Suprapubic skin (tissue), 4 donors: ENCODE measurements at places on chromosomes 2 and 18.

GRCh38 chr2:231370749-231371429 lies 24.6 kb upstream of the B3GNT7 start:
- H3K36me3 ChIP-seq: no peaks in the 10 kb centered on the region
- no peaks in the 10 kb centered on the region for H3K27me3 ChIP-seq
- no peak for DNase-seq
- no peak overlapping the region for H3K4me3 ChIP-seq
- H3K27ac ChIP-seq: no peak overlapping the region
- no peaks in the 10 kb centered on the region for H3K4me1 ChIP-seq

DNA sequence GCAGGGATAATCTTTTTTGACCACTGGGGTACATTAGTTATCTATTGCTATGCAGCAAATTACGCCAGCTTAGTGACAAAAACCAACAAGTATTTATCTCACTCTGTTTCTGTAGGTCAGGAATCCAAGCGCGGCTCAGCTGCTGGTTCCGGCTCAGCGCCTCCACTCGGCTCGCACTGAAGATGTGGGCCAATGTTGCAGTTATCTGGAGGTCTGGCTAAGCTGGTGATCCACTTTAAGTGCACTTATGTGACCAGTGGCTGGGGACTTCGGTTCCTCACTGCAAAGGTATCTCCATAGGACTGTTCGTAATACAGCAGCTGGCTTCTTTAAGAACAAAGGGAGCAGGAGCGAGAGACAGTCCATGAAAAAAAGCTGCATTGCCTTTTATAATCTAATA lies 591.9 kb downstream of the TMEM182 start:
- H3K4me3 ChIP-seq: no peak overlapping the region
- no peaks in the 10 kb centered on the region for H3K36me3 ChIP-seq
- no peak for DNase-seq
- H3K27me3 ChIP-seq: no peaks in the 10 kb centered on the region
- H3K4me1 ChIP-seq: no peaks in the 10 kb centered on the region
- H3K27ac ChIP-seq: no peak overlapping the region

- no peaks in the 10 kb centered on the region for H3K27me3 ChIP-seq
- no peak for DNase-seq
- H3K4me3 ChIP-seq: no peak overlapping the region
- peaks cover 36% of the 10 kb centered on the region for H3K4me1 ChIP-seq
These were observed 125.3 kb downstream of the ANTXR1 start for GRCh38 chr2:69138247-69138772.

DNA sequence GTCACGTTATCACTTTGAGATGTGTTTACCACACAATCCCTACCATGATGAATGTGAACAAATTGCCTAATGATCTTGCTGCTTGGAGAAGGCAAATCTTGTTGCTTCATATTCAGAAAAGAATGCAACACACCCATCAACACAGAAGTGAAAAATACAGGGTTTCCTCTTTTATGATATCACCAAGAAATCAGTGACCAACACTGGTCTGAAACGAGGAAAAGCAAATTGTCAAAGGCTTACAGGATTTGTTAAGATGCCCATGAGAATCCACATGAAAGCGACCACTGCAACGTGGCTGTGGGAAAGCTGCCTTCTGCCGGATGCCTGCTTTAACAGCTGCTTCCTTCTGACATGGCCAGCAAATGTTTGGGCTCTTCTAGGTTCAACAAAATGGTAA lies 397.6 kb upstream of the LRATD1 start:
- DNase-seq: no peak
- H3K27me3 ChIP-seq: no peaks in the 10 kb centered on the region
- no peak overlapping the region for H3K4me3 ChIP-seq
- H3K4me1 ChIP-seq: no peaks in the 10 kb centered on the region
- no peaks in the 10 kb centered on the region for H3K36me3 ChIP-seq

DNA sequence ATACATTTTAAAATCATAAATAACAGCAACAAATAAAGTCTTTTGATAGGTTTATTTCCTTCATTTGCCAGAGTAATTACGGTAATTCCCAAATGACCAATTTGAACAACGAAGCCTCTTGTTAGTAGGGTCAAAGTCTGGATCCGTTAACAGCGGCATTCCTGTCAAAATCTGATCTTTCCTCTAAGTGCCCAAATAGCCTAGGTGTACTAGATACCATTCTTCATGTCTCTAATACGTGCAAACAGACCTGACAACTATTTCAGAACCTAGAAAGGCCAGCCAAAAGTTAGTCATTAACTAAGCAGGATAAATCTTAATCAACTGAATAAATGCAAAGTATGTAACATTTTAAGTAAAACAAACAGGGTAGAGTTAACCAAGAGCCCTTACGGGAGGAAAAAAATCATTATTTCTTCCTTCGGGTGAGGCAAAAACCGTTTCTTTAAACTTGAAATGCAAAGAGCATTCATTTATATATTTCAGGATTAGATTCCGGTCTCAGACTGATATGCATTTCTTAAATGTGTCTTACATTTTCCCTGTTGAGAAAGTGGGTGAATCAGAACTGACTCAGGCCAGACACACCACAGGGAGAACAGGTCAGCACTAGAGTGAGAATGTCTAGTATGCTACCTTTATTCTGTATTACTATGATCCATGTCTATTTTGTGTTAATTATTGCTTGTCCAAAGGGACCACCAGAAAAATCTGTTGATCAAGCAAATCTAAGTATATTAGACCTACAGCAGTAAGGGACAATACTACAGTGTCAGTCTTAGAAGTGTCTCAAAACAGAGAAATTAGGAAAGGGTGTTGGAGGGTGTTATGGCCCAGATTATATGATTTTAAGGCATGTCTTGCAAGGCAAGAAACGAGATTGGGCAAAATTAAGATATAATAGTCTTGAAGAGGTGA lies 141.5 kb upstream of the NDUFV2 start:
- no peaks in the 10 kb centered on the region for H3K36me3 ChIP-seq
- no peak for DNase-seq
- no peaks in the 10 kb centered on the region for H3K27me3 ChIP-seq
- H3K4me3 ChIP-seq: no peak overlapping the region
- no peak overlapping the region for H3K27ac ChIP-seq

DNA sequence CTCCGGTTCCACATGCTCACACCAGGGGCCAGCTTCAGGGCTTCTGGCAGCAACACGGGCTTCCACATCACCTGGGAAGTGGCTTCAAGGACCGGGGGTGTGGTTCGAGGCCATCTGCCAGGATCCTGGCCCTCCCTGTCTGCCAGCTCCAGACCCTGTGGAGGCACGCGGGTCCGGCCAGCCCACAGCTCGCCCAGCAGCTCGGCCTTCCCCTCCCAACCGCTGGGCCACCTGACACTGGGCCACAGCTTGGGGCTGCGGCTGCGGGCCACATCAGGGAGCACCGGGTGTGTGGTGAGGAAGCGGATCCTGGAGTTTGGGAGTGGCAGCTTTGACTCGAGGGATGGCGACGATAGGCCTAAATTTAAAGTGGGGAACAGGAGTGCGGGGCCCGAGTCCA lies 7.0 kb downstream of the C2orf81 start:
- DNase-seq: no peak
- H3K27me3 ChIP-seq: no peaks in the 10 kb centered on the region
- H3K4me3 ChIP-seq: peak overlapping the region; percentile 46
- H3K36me3 ChIP-seq: no peaks in the 10 kb centered on the region

GRCh38 chr2:182980115-182980514 lies 58.1 kb downstream of the NCKAP1 start:
- H3K36me3 ChIP-seq: peaks cover 76% of the 10 kb centered on the region
- no peaks in the 10 kb centered on the region for H3K4me1 ChIP-seq
- no peaks in the 10 kb centered on the region for H3K27me3 ChIP-seq
- no peak overlapping the region for H3K4me3 ChIP-seq
- no peak overlapping the region for H3K27ac ChIP-seq

- no peak for DNase-seq
- H3K4me1 ChIP-seq: no peaks in the 10 kb centered on the region
- H3K27me3 ChIP-seq: no peaks in the 10 kb centered on the region
- no peaks in the 10 kb centered on the region for H3K36me3 ChIP-seq
These were observed 155.3 kb upstream of the SLC39A10 start for GRCh38 chr2:195501746-195502145.

DNA sequence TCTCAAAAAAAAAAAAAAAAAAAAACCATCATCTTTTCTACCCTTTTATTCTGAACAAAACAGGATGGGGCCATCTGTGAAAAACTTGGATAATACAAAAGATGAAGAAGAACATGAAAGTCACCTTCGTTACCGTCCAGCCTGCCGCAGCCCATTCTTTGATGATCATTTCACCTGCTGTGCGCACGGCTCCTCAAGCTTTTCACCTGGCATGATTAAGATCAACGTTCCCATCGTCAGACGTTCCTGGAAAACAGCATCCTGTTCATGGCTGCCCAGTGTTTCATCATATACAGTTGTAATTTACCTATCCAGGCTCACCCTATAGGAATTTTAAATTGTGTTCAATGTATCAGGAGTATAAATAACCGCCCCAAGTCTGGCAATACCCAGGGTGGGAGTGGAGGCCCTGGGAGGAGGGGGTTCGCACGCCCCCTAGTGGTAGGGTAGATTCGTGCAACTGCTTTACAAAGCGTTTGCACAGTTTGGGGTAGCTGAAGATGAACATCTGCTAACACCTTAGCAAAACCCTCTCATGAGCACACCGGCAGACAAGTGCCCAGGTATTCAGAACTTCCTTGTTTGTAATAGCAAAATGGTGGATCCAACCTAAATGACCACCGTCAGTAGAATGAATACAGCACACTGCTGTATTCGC lies 49.0 kb upstream of the GLI2 start:
- H3K4me1 ChIP-seq: peaks cover 13% of the 10 kb centered on the region
- H3K27ac ChIP-seq: no peak overlapping the region
- DNase-seq: peak; percentile 47
- H3K27me3 ChIP-seq: peaks cover 8% of the 10 kb centered on the region

DNA sequence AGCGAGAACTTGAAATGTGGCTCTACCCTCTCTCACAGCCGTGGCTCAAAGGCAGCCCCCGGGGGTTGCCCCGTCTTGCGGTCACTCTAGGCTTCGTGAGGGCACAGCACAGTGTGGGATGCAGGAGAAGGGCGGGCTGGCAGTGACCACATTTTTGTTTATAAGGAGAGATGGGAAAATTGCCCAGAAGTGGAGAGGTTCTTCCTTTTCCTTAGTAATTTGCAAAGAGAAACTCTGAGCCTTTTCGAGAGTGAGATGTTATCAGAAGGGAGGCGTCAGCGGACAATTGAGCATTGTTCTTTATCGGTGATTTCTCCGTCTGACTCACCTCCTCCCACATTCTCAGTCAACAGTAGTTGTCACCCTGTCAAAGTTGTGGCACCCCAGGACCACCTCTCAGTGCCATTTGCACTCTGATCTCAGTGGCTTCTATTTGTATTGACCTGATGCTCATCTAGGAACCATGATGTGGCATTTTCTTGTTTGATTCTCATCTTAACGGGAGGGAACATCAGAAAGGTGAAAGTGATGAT lies 89.6 kb downstream of the ACAA2 start:
- no peaks in the 10 kb centered on the region for H3K4me1 ChIP-seq
- no peak overlapping the region for H3K4me3 ChIP-seq
- no peak overlapping the region for H3K27ac ChIP-seq
- no peaks in the 10 kb centered on the region for H3K27me3 ChIP-seq
- no peaks in the 10 kb centered on the region for H3K36me3 ChIP-seq
- no peak for DNase-seq

DNA sequence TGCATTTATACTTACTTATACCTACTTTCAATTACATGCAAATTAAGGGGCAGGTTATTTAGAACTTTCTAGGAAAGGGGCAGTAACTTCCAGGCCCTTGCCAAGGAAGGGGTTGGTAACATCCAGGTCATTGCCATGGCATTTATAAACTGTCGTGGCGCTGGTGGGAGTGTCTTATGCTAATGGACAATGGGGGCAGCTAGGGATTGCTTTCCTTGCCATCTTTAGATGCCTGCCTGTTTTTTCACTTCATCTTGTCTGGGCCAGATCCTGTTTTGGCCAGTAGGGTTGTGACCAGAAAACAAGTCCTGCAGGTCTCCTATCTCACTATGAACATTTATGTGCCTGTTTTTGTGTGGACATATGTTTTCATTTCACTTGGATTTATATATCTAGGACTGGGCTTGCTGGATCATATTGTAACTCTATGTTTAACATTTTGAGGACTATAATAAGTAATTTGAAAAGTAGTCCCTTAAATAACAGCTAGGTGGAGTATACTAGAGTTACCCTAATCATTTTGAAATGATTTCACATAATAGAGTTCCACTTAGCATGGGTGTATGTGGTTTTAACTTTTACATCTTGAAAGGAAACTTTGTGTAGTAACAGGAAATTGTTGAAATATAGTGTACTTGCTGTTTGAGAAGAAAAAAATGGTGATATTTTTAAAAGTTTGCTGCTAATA lies 56.1 kb downstream of the LCLAT1 start:
- no peak overlapping the region for H3K4me3 ChIP-seq
- no peak overlapping the region for H3K27ac ChIP-seq
- peaks cover 3% of the 10 kb centered on the region for H3K4me1 ChIP-seq
- no peaks in the 10 kb centered on the region for H3K27me3 ChIP-seq

DNA sequence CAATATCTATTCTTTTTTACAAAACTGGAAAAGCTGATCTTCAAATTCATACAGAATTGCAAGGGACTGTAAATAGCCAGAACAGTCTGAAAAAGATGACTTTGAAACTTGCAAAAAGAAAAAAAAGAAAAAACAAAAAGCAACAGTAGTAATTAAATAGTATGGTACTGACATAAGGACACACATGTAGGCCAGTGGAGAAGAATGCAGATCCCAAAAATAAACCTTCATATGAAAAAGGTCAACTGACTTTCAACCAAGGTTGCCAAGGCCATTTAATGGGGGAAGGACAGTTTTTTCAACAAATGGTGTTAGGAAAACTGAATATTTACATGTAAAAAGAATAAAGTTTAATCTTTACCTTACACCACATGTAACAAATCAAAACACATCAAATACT lies 111.8 kb downstream of the USP34 start:
- no peaks in the 10 kb centered on the region for H3K27me3 ChIP-seq
- H3K4me3 ChIP-seq: no peak overlapping the region
- DNase-seq: no peak
- peaks cover 21% of the 10 kb centered on the region for H3K36me3 ChIP-seq
- H3K27ac ChIP-seq: no peak overlapping the region
